Smooth muscle cell of the brain vasculature (primary cell): ENCODE measurements at places on chromosomes 16 and 17.

DNA sequence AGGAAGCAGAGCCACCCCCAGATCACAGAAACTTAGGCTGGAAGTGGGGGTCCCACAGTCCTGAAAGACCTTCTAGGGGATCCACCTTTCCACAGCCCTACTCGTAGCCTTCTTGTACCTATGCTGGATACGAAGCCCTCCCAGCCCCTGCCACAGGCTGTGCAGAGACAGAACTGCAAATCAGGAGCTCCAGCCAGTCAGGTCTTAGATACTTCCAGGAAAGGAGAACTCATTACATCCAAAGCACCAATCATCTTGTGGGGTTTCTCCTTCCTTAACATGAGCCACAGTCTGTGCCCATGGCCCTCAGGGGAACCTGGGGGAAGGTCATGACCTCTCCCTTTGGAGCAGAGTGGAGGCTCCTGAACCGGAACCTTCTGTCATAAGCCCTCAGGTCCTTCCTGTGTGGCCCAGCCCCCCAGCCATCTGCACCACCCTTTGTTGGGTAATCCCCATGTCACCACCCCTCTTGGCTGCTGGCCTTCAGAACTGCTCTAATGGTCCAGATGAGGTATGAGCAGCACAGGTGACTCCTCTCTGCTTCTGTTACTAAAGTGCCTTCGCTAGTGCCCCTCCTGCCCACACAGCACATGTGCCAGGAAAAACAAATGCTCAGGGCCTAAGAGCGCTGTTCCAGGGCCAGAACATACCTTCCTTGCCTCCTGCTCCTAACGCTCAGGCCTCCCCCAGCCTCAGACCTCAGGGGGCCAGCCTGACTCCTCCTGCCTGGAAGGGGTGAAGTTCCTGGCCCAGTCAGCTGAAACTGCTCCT is 14.6 kb downstream of the SRCIN1 start:
- no peak for DNase-seq

- no peak for DNase-seq
Measured at GRCh38 chr16:79171931-79172705, 428.4 kb downstream of the MAF start.

DNA sequence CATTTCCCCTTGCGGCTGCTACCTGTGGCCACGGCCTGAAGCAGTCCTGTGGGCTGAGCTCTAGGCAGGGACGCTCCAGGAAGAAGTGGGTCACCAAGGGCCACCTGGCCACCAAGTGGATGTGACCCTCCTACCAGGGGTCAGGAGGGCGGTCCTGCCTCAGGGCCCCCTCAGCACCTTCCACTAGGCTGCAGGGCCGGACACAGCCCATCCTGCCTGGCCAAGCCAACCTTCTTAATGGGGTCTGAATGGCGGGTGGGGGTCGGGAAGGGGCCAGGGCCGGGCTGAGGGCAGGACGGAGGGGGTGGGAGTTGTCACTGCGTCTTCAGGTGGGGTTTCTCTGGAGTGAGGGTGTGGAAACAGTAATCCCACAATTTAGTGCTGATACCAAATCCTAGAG is 13.2 kb upstream of the MLKL start:
- no peak for DNase-seq

DNA sequence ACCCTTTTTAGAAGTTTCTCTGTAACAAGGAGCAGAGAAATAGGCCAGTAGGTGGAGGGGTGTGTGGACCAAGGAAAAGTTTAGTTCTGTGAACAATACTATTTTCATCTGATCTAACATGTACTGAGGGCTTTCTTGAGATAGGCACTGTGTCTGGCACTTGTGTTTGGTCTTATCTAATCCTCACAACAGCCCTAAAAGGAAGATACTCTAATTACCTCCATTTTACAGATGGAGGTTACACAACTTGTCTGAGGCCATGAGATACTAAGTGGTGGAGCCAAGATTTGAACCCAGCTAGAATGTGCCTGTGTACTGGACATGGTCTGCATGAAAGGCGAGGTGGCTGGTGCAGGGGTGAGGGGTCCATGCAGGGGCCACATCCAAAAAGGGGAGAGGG is 4.5 kb downstream of the TNFSF12 start:
- no peak for DNase-seq

DNA sequence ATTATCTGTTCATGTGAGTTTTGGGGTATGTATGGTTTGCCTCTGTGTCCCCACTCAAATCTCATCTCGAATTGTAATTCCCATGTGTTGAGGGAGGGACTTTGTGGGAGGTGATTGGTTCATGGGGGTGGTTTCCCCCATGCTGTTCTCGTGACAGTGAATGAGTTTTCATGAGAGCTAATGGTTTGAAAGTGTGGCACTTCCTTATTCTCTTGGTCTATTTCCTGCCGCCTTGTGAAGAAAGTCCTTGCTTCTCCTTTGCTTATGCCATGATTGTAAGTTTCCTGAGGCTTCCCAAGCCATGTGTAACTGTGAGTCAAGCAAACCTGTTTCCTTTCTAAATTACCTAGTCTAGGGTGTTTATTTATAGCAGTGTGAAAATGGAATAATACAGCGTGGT is 128.1 kb upstream of the HS3ST4 start:
- no peak for DNase-seq

- DNase-seq: no peak
Measured at GRCh38 chr17:32831627-32832243, 45.2 kb downstream of the MYO1D start.

DNA sequence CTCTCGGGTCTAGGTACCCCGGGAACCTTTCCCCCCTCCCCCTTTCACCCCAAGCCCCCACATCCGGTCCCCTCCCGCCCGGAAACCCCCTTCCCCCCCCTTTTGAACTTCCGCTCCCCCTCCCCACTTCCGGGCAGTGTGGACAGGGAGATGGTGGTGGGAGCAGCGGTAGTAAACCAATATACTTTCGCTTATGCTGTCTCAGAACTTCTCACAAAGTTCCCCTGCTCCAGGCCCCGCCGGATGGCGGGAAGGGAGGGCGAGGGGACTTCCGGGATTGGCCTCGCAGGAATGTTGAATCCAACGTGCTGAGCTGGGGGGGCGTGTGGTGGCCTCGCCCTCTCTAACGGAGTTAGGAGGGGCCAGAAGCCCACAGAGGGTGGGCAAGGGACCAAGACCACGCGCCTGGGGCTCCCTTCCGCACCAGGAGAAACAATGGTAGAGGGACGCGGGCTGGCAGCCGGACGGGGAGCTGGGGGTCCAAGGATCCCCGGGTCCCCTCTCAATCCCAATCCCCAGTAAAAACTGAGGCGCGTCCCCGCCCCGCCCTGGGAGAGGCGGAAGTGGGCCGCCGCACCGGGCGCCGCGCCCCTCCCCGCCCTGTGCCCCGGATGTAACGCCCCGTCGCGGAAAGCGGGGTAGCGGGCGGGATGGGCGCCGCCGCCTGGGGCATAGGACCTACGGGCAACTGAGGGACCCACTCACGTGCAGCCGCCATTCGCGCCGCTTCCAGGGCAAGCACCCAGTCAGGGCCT is 742 bp downstream of the PFN1 start:
- DNase-seq: no peak

DNA sequence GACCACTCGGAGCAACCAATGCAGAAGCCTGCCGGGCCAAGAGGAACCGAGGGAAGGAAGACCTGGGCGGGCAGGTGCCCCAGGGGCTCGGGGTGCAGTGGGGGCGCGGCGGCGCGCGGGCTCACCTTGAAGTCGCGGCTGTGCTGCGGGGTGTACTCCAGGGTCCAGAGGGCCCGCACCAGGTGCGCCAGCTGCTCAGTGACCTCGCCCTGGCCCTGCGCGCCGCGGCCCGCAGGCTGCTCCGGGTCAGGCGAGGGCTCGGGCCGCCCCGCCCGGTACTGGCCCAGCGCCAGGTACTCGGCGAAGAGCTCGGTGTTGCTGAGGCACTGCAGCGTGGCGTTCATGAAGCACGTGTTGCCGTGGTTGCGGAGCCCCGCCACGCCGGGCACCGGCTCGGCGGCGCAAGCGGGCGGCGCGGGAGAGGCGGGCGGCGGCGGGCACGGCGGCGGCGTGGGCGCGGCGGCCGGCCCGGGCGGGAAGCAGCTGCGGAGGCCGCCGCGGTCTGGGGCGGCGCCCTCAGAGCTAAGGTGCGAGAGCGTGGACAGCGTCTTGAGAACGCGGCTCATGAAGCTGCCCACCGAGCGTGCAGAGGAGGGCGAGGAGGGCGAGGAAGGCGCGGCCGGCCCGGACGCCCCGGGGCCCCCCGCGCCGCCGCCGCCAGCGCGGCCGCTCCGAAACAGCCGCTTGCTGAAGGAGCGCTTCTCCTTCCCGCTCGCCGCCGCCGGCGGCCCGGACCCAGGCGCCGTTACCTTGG is 562 bp downstream of the USP31 start:
- no peak for DNase-seq

DNA sequence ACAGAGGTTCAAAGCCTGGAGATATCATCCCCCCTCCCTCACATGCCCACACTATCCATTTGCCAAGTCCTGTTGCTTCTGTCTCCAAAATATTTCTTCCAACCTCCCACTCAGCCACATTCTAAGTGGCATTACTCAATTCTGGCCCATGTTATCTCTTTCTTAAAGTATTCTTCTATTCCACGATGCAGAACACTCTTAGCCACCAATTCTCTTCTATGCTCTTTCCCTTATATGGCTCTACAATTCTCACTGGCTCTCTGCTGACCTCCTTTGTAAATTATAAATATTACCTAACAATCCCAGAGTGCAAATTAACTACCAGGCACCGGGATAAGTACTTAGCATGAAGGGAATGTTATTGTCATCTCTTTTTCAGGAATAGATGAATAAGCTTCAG is 82.4 kb downstream of the KCNJ2 start:
- DNase-seq: no peak

- DNase-seq: no peak
Measured at GRCh38 chr16:29139261-29139802, 154.5 kb downstream of the LAT start.

DNA sequence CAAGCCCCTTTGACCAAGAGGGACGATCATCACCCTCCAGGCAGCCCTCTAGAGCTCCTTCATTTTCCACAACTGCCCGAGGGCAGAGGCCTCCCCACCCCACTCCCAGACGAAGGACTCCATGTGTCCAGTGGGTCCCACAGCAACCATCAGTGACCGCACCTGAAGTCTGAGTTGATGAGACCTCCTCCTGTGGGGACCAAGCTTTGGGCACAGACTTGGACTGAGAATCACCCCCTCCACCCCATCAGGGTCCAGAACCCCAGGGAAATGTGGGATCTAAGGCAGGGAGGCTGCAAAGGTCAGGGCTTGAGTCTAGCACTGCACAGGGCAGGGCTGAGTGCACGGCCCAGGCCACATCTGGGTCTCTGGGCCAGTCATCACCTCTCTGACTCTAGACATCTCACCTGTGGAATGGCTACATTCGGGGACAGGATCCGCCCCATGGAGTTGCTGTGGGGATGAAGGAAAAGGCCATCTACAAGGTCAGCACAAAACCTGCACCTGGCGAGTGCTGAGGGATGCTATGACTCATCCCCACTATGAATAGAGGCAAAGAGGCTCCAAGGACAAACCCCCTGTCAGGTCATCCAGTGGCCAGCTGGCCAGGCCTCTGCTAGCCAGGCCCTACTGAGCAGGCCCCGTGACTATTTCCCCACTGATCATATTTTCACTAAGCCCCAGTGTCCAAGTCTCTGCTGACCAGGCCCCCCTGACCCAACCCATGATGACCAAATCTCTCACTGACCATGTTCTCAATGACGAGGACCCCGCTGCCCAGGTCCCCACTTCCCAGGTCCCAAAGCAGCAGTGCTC is 38.4 kb downstream of the TNFRSF13B start:
- DNase-seq: no peak

- DNase-seq: no peak
Measured at GRCh38 chr17:70089513-70090148, 14.6 kb downstream of the KCNJ16 start.

DNA sequence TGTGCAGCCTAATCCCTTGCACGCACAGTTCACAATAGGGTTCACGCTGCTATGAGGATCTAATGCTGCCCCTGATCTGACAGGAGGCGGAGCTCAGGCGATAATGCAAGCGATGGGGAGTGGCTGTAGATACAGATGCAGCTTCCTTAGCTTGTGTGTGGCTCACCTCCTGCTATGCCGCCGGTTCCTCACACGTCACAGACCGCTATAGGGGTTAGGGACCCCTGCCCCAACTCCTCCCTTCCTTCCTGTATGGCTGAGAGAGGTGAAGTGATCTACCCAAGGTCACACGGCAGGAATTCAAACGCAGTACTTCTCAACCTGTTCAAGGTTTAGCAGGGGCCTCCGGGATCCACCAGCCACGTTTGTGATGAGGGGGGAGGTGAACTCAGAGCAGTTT is 13.4 kb upstream of the PLLP start:
- DNase-seq: no peak

- no peak for DNase-seq
Measured at GRCh38 chr17:61401389-61402072, 1.9 kb downstream of the TBX2 start.

DNA sequence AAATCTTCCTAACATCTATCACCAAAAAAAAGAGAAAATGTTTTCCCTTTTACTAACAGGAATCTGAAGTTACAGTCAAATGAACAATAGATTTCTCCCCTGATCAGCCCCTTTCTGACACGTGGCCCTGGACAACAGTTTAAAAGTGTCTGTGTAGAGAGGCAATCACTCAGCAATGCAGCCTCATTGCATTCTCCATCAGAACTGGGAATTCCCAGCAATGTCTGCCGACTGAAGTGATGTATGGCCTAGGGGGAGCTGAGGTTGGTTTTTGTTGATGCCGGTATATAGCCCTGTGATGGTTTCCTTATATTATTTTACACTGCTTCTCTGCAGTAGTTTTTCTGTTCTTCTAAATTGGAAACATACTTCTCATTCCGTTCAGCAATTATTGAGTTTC is 904.3 kb upstream of the CDH8 start:
- DNase-seq: no peak

GRCh38 chr17:55833306-55833705 is 82.5 kb downstream of the PCTP start:
- DNase-seq: no peak

GRCh38 chr16:8182761-8183160 is 407.6 kb downstream of the TMEM114 start:
- no peak for DNase-seq

- DNase-seq: no peak
Measured at GRCh38 chr17:45437465-45438283, 5.0 kb upstream of the ARHGAP27 start.

- no peak for DNase-seq
Measured at GRCh38 chr17:56480501-56480900, 113.0 kb upstream of the NOG start.

DNA sequence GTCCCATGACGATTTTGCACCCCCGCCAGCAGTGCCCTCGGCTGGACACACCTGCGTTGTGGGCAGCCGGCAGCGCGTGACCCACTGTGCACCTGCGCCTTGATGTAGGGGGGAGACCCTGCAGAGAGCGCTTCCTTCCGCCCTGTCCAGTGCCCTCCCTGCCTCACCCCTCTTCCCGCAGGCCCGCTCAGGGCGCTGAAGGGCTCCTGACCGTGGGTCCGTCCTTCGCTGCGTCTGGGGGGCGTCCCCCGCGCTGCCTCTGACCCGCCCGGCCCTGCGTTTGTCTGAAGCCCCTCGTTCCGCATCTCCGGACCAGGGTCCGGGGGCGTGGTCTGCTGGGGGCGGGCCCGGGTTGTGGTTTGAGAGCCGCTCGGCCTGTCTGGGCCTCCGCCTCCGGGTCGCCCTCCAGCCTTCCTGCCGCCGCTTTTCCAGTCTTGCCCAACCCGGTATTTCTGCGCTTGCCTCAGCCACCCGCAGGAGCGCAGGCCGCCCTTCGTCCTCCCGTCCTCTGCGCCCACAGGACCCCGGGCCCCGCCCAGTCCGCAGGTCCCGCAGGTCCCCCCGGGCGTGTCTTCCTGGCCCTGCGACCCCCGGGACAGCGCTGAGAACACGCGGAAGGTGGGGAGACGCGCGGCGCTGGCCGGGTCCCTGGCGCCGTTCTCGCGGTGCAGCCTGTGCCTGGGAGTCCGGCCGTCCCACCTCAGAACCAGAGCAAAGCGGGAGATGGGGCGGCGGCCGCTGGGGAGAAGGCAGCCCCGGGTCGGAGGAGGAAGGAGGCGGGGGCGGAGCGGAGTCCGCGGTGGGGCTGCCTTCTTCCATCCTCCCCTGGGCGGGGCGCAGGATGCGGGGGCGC is 4.0 kb upstream of the IL17C start:
- no peak for DNase-seq
